NCI-H2171 treated with DMSO at 0.1 percent for 48 hours (cell line): ENCODE measurements at places on chromosomes 7 and 10.

GRCh38 chr7:41994746-41995110 is 242.3 kb downstream of the GLI3 start:
- no peak for DNase-seq

- DNase-seq, result no peak
Observed at GRCh38 chr7:4123346-4123745, 558.7 kb upstream of the FOXK1 start.

DNA sequence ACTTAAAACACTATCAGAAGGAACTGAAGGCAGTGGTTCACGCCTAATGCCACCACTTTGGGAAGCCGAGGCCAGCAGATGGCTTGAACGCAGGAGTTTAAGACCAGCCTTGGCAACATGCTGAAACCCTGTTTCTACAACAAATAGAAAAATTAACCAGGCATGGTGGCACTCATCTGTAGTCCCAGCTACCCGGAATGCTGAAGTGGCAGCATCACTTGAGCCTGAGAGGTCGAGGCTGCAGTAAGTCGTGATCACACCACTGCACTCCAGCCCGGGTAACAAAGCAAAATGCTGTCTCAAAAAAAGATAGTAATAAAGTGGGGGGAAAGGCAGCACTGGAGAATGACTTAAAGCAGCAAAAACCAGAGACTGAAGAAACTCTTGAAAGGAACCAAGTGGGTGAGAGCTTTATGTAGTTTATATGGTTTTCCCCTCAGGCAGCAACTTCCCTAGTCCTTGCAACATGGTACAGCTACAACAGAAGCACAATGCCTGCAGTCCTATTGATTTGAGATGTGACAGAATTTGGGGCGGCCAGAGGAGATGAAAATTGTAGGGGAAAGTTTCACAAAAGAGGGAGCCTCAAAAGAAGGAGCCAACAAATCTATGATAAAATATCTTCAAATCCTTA is 38.1 kb downstream of the GDI2 start:
- no peak for DNase-seq

- DNase-seq, result no peak
Observed at GRCh38 chr10:26841733-26842317, 18.9 kb downstream of the ABI1 start.

DNA sequence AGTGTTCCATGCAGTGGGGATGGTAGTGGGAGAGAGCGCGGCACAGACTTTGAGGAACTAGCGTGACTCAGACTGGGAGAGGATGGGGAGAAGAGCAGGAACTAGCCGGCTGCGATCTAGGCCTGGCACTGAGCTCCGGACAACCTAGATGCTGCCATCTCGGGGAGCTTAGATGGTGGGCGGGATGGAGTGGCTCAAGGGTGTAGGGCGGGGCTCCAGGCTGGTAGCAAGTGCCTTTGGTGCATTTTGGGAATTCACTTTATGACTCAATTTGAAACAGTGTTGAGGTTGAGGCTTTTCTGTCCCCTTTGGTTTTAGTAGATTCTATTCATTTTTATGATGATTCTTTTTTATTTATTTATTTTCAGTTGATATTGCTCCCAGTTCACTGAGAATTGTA is 185.3 kb upstream of the GPR26 start:
- no peak for DNase-seq

- no peak for DNase-seq
Observed at GRCh38 chr10:121812031-121812430, 115.8 kb downstream of the ATE1 start.

DNA sequence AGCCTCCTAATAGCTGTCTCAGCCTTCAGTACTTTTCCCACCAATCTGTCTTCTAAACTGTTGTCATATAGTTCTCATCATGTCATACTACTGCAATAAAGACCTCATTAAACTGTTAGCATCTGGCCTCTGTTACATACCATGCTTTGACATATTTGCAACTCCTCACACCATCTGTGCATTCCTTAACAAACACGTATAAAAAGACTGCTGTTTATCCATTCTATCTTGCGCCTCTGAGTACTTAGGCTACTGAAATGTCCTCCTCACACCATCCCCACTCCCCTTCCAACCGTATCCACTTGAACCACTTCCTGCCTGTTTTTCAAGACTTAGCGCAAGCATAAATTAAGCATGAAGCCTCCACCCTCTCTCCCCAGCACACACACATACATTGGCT is 41.6 kb downstream of the SLC16A9 start:
- peak; percentile 89 for DNase-seq

DNA sequence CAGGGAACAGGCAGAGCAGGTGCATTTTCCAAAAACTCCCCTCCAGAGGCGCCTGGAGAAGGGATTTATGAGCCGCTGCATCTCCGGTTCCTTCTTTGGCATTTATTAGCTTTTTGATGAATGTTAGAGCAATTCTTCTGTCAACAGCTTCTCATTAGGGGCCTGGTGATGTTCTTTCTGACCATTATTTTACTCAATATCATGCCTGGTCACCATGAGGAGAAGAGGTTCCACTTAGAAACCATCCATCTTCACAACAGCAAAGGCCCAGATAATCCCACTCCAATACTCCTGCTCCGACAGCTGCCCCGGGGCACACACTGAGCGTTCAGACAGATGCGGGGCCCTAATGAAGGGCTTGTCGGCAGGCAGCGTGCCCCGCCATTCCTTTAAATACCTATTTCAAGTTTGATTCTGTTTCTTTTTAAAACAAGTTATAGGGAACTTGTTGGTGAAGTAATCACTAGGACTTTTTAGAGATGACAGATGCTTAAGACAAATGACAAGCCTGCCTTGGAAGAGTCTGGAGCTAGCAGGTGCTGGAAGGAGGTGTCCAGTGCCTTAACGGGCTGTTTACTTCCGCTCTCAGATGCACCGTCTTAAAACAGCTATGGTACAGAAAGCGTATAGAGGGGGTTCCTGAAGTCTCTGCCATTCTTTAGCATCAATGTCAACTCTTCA is 31.7 kb downstream of the ECHDC3 start:
- no peak for DNase-seq

DNA sequence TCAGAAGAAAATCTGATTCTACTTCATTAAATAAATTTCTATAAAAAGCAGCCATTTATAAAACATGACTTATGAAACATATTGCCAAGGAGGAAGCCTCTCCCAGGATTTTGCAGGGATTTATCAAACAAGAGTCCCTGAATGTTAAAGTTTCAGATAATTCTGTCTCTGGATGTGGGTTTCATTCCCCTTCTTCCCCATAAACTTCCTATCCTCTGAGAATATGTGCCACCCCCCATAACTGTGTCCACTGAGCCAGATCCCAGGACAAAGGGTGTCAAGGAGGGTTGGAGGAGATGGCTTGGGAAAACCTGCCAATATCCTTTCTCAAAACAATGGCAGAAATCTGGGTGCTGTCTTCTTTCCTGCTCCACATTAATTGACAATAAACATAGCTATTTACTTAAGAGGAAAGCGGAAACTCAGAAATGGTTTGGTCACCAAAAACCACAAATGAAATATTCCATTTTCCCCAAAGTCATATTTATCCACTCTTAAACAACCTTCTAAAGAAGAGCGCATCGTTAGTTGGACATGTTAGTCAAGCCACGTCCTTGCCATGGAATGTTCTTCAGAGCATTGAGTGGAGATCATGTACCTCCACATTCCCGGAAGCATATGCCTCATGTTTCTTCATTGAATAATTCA is 54.3 kb upstream of the AKR1E2 start:
- no peak for DNase-seq

DNA sequence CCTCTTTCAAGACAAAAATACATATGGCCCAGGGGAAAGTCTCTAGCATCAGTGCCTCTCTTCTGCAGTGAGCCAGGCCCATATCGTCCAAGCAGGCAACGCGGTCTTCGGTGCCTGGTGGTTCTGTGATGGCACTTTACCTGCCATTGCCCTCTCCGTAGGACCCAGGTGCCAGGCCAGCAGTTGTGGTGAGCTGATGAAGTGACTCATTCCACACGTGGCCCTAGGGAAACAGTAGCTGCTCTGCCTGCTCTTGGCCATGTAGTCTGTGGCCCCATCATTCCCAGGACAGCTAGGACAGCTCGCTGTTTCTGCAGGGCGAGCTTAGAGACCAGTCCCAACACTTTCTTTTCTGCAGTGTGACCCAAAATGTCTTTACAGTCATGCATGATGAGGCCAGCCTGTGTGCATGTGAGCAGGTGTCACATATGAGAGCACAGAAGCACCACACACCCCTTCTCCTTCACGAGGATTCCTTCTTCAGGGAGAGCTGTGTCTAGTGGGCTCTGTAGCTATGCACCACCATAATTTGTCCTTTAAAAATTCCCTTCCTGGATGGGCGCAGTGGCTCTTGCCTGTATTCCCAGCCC is 39.0 kb downstream of the SVIL start:
- DNase-seq, result no peak

DNA sequence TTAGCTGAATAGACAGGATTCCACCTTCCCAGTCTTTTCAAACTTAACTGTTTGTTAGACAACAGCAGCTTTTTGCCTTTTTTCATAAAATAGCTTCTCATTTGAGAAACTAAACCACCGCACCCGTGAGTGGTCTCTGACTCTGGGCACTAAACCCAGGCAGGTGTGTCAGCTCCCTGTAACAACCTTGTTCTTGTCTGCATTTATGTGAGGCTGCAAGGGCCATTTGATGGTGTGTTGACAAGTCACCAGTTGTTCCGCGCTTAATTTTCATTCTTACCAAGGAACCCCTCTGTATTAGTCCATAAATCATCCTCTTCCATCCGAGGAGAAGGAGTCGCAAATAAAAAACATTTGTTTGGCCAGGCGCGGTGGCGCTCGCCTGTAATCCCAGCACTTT is 1.5 kb downstream of the STOX1 start:
- DNase-seq, result no peak

DNA sequence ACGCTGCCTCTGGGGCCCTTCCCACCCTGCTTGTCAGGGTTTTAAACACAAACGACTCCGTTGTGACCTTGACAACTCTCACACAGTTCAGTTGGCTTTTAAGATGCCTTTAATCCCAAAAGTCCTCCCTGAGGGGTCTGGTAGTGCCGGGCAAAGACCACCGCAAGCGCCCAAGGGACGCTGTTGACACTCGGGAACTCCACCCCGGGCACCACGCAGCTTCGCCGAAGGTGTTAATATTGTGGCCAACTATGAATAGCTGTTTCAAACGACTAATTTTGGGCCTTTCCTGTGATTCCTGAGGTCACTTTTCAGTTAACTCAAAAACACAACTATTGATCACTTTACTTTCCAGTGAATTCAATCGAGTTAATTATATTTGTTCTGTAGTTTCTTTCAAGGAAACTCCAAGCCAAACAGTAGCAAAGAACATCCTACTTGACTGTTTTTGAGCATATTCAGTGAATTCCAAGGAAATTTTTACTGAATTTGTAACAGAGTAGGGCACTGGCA is 958 bp upstream of the ESYT2 start:
- DNase-seq, result no peak

- DNase-seq, result no peak
Observed at GRCh38 chr7:155682484-155682883, 38.0 kb downstream of the RBM33 start.

DNA sequence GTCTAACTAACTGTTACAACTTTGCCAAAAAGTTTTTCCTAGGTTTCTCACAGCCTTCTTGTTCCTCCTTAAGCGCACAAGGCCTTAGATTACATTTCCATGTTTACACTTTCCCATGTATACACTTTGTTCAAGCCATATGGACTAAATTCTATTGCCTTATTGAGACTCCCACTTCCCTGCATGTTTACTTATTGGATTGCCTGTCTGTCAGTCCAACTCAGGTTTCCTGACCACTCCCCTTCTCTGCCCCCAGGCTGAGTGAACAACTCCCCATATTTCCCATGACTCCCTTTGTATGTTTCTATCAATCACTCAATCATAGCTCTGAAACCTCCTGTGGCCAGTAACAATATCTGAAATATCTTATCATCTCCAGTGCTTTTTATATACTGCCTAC is 43.0 kb downstream of the SLC25A40 start:
- DNase-seq, result peak; percentile 2

DNA sequence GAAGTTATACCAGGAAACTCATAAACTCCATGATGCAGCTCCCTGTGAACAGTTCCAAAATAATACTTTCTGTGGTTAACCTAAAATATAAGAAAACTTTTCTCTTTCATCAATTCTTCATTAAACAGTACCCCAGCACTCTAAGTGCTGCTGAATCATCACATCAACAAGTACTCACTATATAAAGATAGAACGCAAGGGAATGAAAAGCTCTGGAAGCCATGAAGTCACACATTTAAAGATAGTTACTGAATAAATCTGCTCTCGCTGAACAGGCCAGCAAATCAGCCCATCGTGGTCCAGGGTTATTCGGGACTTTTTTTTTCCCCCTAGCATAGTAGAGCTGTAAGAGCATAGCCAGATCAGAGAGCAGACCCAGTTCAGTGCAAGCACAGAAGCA is 254.3 kb downstream of the IPMK start:
- no peak for DNase-seq

- DNase-seq, result peak; percentile 37
Observed at GRCh38 chr7:142711746-142712616, 37.3 kb upstream of the PRSS1 start.

- DNase-seq, result no peak
Observed at GRCh38 chr7:4437916-4438315, 244.2 kb upstream of the FOXK1 start.

- no peak for DNase-seq
Observed at GRCh38 chr10:72124989-72125388, 36.6 kb upstream of the SPOCK2 start.

DNA sequence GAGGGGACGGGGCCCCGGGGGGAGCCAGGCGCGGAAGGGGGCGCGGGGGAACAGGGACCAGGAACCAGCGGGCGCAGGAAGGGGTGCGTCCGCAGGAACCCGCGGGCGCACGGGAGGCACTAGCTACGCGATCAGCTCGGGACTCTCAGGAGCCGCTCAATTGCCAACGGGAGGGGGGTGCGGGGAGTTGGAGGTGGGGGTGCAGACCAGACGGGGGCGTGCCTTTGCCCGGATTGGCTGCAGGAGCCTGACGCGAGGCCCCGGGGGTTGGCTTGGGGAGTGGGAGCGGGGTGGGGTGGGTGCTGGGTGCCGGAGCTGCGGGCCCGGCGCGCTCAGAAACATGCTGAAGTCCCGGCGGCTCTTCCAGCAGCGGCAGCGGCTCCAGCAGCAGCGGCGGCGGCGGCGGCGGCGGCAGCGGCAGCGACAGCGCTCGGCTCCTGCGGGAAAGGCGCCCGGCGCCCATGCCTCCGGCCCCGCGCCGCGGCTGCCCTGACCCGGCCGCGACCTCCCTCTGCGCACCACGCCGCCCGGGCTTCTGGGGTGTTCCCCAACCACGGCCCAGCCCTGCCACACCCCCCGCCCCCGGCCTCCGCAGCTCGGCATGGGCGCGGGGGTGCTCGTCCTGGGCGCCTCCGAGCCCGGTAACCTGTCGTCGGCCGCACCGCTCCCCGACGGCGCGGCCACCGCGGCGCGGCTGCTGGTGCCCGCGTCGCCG is at the start of gene ADRB1:
ADRB1 (plus strand) TSS at position 335 of the 715 bp plus-strand sequence; CDS start at position 602, 267 bp downstream.
- DNase-seq, result peak; percentile 12

GRCh38 chr7:49023345-49024328 is 99.3 kb downstream of the CDC14C start:
- no peak for DNase-seq
